Thoracic aorta (tissue), 2 donors: ENCODE measurements at places on chromosomes 11 and 22.

DNA sequence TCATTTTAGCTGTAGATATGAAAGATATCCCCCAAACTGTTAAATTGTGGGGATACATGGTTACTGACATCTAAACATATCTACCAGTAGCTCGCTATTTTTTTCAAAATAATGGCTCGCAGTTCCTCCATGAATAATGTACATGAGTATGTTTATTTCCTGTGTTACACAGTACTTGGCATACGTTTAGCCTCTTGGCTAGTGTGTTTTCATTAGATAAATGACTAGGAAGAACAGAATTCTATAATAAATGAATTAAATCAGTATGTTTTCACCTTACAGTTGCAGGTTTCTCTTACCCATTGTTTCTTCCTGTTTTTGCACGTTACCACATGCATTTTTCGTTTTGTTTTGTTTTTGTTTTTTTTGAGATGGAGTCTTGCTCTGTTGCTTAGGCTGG lies 21.8 kb downstream of the RNF169 start:
- DNase-seq: no peak
- H3K4me1 ChIP-seq: peaks cover 10% of the 10 kb centered on the region
- H3K4me3 ChIP-seq: no peak overlapping the region
- H3K27me3 ChIP-seq: no peaks in the 10 kb centered on the region
- H3K27ac ChIP-seq: no peak overlapping the region
- H3K36me3 ChIP-seq: no peaks in the 10 kb centered on the region

- no peaks in the 10 kb centered on the region for H3K27me3 ChIP-seq
- peaks cover 7% of the 10 kb centered on the region for H3K4me1 ChIP-seq
- no peak for DNase-seq
- no peak overlapping the region for H3K27ac ChIP-seq
These were observed 109.7 kb downstream of the WNT7B start for GRCh38 chr22:45867118-45867905.

- H3K4me3 ChIP-seq: no peak overlapping the region
- H3K4me1 ChIP-seq: no peaks in the 10 kb centered on the region
- no peak overlapping the region for H3K27ac ChIP-seq
- no peaks in the 10 kb centered on the region for H3K27me3 ChIP-seq
- no peaks in the 10 kb centered on the region for H3K36me3 ChIP-seq
These were observed 7.5 kb upstream of the C11orf97 start for GRCh38 chr11:94504689-94505293.

DNA sequence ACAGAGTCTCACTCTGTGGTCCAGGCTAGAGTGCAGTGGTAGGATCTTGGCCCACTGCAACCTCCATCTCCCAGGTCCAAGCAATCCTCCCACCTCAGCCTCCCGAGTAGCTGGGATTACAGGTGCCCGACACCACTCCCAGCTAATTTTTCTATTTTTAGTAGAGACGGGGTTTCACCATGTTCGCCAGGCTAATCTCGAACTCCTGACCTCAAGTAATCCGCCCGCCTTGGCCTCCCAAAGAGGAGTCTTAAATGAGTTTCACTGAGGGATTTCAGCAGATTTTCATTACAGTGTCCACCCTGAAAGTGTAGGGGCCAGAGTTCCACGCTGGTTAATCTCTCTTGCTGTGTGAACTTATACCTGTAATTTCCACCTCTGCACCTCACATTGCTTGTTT lies 412 bp upstream of the RPS3 start:
- H3K4me3 ChIP-seq: no peak overlapping the region
- peaks cover 21% of the 10 kb centered on the region for H3K36me3 ChIP-seq
- H3K27ac ChIP-seq: peak overlapping the region; percentile 96
- H3K4me1 ChIP-seq: peaks cover 5% of the 10 kb centered on the region
- DNase-seq: no peak

- no peak overlapping the region for H3K27ac ChIP-seq
- H3K36me3 ChIP-seq: no peaks in the 10 kb centered on the region
- no peak overlapping the region for H3K4me3 ChIP-seq
These were observed 35.4 kb downstream of the C22orf42 start for GRCh38 chr22:32123657-32124056.

- DNase-seq: no peak
- H3K36me3 ChIP-seq: no peaks in the 10 kb centered on the region
- no peak overlapping the region for H3K4me3 ChIP-seq
- peaks cover 28% of the 10 kb centered on the region for H3K4me1 ChIP-seq
- no peak overlapping the region for H3K27ac ChIP-seq
- no peaks in the 10 kb centered on the region for H3K27me3 ChIP-seq
These were observed 8.4 kb downstream of the KCNQ1OT1 start for GRCh38 chr11:2691355-2691761.

DNA sequence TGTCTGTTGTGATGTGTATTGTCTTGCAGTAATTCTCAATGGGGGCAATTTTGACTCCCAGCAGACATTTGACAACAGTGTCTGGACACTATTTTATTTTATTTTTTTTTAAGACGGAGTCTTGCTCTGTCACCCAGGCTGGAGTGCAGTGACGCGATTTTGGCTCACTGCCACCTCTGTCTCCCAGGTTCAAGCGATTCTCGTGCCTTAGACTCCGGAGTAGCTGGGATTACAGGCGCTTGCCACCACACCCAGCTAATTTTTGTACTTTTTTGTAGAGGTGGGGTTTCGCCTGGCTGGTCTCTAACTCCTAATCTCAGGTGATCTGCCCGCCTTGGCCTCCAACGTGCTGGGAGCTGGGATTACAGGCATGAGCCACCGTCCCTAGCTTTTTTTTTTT lies 1.4 kb downstream of the RPS6KB2 start:
- peaks cover 31% of the 10 kb centered on the region for H3K36me3 ChIP-seq
- no peak overlapping the region for H3K27ac ChIP-seq
- DNase-seq: no peak
- H3K4me3 ChIP-seq: peak overlapping the region; percentile 82
- peaks cover 21% of the 10 kb centered on the region for H3K4me1 ChIP-seq

- H3K27ac ChIP-seq: peak within 1 kb of the TSS; percentile 25
- H3K4me3 ChIP-seq: peak within 1 kb of the TSS; percentile 62
- peaks cover 9% of the 10 kb centered on the region for H3K4me1 ChIP-seq
- DNase-seq: no peak
- H3K27me3 ChIP-seq: no peaks in the 10 kb centered on the region
These were observed at the start of gene NFAM1 for GRCh38 chr22:42432020-42432596. TSS of gene NFAM1 (minus strand) at chr22:42432403. CDS start at chr22:42432357, 46 bp downstream.

GRCh38 chr22:24516301-24516737 lies 21.2 kb downstream of the UPB1 start:
- H3K27me3 ChIP-seq: no peaks in the 10 kb centered on the region
- peaks cover 13% of the 10 kb centered on the region for H3K4me1 ChIP-seq
- H3K36me3 ChIP-seq: no peaks in the 10 kb centered on the region
- peak overlapping the region; percentile 26 for H3K4me3 ChIP-seq

DNA sequence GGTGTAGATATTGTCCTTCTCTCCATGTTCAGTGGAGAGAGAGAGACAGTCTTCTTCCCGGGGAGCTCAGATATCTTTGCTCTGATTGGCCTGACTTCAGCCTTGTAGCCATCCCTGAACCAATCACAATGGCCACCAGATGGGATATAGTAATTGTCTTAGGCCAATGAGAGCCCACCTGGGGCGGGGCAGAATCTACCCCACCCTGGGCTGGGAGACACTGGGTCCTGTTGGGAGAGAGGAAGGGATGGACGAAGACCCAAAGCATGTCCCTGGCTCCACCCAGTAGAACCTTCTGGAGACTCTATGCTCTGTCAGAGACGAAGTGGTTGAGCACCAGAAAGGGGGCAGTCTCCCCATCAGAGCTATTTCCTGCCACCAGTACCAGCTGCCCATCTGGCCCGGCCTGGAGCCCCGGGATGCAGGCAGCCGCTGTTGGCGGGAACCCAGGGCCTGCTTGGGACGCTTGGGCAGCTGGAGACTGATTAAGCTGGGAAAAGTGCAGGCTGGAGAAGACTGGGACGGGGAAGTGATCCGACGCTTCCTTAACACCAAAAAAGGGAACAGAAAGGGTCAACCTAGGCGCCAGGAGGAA lies 31.6 kb upstream of the CBX7 start:
- no peaks in the 10 kb centered on the region for H3K27me3 ChIP-seq
- H3K4me3 ChIP-seq: no peak overlapping the region
- H3K36me3 ChIP-seq: no peaks in the 10 kb centered on the region

DNA sequence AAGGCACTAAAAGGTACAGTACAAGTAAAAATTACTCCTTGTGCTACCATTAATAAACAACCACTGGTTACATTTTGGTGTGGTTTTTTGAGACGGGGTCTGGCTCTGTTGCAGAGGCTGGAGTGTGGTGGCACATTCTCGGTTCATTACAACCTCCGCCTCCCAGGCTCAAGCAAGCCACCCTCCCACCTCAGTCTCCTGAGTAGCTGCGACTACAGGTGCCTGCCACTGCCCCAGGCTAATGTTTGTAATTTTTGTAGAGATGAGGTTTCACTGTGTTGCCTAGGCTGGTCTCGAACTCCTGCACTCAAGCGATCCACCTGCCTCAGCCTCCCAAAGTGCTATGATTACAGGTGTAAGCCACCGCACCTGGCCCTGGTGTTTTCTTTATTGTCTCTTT lies 20.8 kb downstream of the TAF1D start:
- H3K4me3 ChIP-seq: no peak overlapping the region
- no peaks in the 10 kb centered on the region for H3K4me1 ChIP-seq
- DNase-seq: no peak
- H3K27ac ChIP-seq: no peak overlapping the region

- H3K4me3 ChIP-seq: no peak overlapping the region
- DNase-seq: no peak
- H3K27ac ChIP-seq: no peak overlapping the region
- H3K4me1 ChIP-seq: no peaks in the 10 kb centered on the region
- no peaks in the 10 kb centered on the region for H3K27me3 ChIP-seq
- H3K36me3 ChIP-seq: no peaks in the 10 kb centered on the region
These were observed 29.0 kb upstream of the ALX4 start for GRCh38 chr11:44338698-44339529.

- H3K27me3 ChIP-seq: no peaks in the 10 kb centered on the region
- no peak for DNase-seq
- no peak overlapping the region for H3K27ac ChIP-seq
These were observed 11.9 kb downstream of the SNRPD3 start for GRCh38 chr22:24567668-24568067.

GRCh38 chr11:128201801-128202200 lies 385.6 kb downstream of the ETS1 start:
- H3K27ac ChIP-seq: no peak overlapping the region
- no peaks in the 10 kb centered on the region for H3K27me3 ChIP-seq
- H3K4me3 ChIP-seq: no peak overlapping the region
- H3K4me1 ChIP-seq: no peaks in the 10 kb centered on the region

GRCh38 chr11:86177302-86177701 lies 67.3 kb upstream of the EED start:
- no peak overlapping the region for H3K4me3 ChIP-seq
- H3K36me3 ChIP-seq: no peaks in the 10 kb centered on the region
- H3K27ac ChIP-seq: no peak overlapping the region

- H3K27ac ChIP-seq: peak overlapping the region; percentile 95
These were observed 29.4 kb downstream of the PPP2R1B start for GRCh38 chr11:111736621-111737443.

DNA sequence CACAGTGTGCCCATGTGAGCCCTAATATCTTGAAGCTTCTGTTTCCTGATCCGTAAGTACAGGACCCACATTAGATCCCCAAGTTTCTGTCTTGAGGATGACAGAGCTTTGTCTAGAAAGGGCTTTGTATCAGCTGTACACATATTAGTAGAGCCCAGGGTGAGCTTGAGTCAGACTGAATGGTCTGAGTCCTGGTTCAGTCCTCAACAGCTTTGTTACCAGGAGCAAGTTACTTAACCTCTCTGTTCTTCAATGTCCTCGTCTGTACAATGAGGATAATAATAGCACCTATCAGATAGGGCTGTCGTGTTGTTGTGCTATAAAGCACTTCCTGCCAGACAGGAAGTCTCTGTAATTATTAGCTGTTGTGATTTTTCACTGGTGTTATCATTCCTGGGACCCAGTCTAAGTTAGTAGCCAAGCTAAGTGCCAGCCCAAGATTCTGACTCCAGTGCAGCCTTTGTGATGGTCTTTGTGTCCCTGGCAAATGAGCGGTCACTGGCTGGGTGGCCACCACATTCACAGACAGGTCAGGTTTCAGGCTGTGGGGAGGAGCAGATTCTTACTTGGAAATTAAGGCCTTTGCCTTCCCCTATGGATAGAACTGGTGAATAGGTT lies 6.8 kb downstream of the TOM1 start:
- no peak overlapping the region for H3K4me3 ChIP-seq
- no peak for DNase-seq

DNA sequence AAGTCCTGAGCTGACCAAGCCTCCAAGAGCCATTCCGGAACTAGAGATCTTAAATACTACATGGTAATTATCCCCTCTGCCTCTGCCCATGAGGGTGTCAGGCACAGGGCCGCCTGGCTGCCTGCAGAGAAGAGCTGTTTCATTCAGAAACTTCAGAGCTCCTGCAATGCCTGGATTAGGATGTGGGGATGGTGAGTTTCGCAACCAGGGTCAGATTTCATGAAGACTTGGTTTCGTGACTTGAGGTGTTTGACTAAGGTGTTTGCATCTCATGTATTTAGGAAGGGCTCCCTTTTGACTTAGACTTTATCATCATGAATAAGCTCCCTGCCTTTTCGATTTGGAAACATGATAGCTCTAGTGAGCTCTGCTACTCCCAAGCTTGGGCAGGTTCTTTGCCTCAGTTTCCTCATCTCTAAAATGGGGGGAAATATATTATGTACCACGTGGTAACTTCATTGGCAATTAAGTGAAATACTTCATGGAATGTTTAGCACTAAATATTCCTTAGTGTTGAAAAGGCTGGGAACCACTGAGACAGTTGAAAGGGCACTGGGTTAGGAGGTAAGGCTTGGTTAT lies 9.1 kb downstream of the TIMP3 start:
- H3K4me1 ChIP-seq: peaks cover 63% of the 10 kb centered on the region
- no peak overlapping the region for H3K4me3 ChIP-seq
- no peak for DNase-seq
- no peak overlapping the region for H3K27ac ChIP-seq
- H3K36me3 ChIP-seq: no peaks in the 10 kb centered on the region

- H3K4me3 ChIP-seq: no peak overlapping the region
- H3K27ac ChIP-seq: no peak overlapping the region
- DNase-seq: no peak
- H3K27me3 ChIP-seq: no peaks in the 10 kb centered on the region
- no peaks in the 10 kb centered on the region for H3K4me1 ChIP-seq
These were observed 691.0 kb upstream of the API5 start for GRCh38 chr11:42620796-42621195.

GRCh38 chr11:94675239-94675638 lies 92.9 kb upstream of the AMOTL1 start:
- no peak for DNase-seq
- H3K27ac ChIP-seq: no peak overlapping the region
- H3K27me3 ChIP-seq: no peaks in the 10 kb centered on the region
- no peak overlapping the region for H3K4me3 ChIP-seq
- peaks cover 24% of the 10 kb centered on the region for H3K4me1 ChIP-seq

- no peaks in the 10 kb centered on the region for H3K27me3 ChIP-seq
- H3K4me3 ChIP-seq: no peak overlapping the region
- no peaks in the 10 kb centered on the region for H3K4me1 ChIP-seq
- no peak for DNase-seq
- H3K36me3 ChIP-seq: no peaks in the 10 kb centered on the region
- H3K27ac ChIP-seq: no peak overlapping the region
These were observed 48.8 kb downstream of the TRIM44 start for GRCh38 chr11:35711173-35711910.

GRCh38 chr11:114195151-114195550 lies 101.0 kb upstream of the NNMT start:
- H3K27me3 ChIP-seq: no peaks in the 10 kb centered on the region
- H3K36me3 ChIP-seq: peaks cover 43% of the 10 kb centered on the region
- no peak for DNase-seq
- no peak overlapping the region for H3K4me3 ChIP-seq
- peak overlapping the region; percentile 95 for H3K27ac ChIP-seq

- H3K4me1 ChIP-seq: no peaks in the 10 kb centered on the region
- no peaks in the 10 kb centered on the region for H3K27me3 ChIP-seq
- H3K4me3 ChIP-seq: no peak overlapping the region
- peaks cover 15% of the 10 kb centered on the region for H3K36me3 ChIP-seq
- H3K27ac ChIP-seq: no peak overlapping the region
These were observed 215.3 kb downstream of the TBC1D22A start for GRCh38 chr22:46977656-46978343.
